ENCODE measurements at places on chromosomes 2 and 18.

DNA sequence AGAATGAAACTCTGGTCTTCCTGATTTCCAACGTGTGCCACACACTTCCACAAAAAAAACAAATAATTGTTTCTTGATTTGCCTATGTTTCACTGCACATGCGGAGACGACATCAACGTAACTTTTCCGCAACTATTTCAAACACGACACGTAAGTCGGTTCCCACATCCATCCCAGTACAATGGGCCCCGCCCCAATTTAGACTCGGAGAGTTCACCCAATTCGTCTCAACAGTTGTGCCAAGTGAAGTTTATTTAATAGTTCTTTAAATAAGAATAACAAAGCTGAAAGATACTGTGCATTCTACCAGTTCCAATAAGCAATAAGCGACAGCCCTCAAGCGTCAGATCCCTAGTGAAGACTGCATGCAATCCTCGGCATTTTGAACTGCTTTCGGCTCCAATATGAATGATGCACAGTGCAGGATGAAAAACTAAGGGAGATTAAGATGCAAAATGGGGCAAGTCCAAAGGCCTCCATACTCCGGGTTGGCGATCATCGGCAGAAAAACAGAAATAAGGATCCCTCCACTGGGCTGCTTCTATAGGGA, 664 bp downstream of the CCT4 start:
- no peak for DNase-seq

DNA sequence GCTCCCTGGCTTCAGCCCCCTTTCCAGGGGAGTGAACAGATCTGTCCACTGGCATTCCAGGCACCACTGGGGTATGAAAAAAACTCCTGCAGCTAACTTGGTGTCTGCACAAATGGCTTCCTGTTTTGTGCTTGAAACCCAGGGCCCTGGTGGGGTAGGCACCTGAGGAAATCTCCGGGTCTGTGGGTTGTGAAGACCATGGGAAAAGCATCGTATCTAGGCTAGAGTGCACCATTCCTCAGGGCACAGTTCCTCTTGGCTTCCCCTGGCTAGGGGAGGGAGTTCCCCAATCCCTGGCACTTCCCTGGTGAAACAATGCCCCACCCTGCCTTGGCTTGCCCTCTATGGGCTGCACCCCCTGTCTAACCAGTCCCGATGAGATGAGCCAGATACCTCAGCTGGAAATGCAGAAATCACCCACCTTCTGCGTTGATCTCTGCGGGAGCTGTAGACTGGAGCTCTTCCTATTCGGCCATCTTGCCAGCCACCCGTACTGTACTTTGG, 34.1 kb downstream of the TFPI start:
- no peak for DNase-seq

GRCh38 chr2:153478289-153479261, at the start of gene RPRM:
Gene RPRM, minus strand, starts transcription at chr2:153478762. Its CDS starts 197 bp downstream, at chr2:153478565.
- DNase-seq, result peak; percentile 7

GRCh38 chr2:16513626-16514025, 152.0 kb downstream of the CYRIA start:
- DNase-seq, result no peak

DNA sequence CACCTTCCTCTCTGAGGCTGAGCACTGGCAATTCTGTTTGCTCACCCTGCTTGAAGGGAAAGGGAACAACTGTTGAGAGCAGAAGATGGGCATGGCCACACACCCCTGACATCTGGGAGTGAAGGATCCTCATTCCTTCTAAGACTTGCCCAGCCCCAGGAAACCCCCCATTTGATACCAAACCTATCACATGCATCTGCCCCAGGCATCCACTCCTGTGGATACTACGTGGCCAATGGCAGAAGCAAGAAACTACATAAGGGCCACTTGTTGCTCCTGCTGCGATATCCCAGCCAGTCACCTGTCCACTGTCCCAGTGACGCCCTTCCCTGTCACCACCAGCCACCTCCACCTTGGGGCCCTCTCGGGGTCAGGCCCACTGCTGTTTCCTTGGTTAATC, 185.2 kb downstream of the SMAD2 start:
- no peak for DNase-seq

DNA sequence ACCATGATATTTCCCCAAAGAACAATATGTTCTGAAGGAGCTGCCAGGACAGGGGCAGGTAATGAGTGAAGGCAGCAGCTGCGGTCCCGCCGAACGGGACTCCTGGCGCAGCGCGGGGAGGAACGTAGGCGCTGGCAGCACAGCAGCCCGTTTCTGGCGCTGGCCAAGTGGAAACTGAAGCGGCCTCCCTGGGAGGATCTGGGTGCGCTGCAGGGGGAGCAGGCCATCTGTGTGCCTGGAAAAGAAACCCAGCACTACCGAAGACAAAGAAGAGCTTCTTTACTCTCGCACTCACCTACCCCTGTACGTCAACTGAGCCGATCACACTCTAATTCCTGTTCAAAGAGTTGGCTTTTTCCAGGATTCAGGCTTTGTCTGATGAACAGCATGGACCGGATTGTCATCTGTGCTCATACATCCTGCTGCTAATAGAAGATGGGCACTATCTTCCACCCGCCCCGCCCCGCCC, 11.8 kb downstream of the G6PC2 start:
- DNase-seq, result no peak

- DNase-seq, result no peak
Observed at GRCh38 chr2:19762959-19763605, 138.7 kb downstream of the TTC32 start.

DNA sequence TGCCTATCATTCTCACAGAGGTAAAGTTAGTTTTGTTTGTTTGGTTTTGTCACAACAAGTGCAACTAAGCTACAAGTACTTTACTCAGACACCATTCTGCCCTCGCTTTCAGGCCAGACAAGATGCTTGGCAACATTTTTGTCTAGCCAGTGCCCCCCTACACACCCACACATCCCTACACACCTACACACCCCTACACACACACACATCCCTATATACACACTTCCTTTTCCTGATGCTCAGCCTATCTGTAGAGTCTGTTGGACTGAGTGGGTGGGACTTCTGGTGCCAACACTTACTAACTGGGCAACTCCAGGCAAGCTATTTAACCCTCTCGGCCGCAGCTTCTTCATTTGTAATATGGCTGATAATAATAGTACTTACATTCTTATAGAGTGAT, 161.4 kb downstream of the ALK start:
- DNase-seq, result no peak

DNA sequence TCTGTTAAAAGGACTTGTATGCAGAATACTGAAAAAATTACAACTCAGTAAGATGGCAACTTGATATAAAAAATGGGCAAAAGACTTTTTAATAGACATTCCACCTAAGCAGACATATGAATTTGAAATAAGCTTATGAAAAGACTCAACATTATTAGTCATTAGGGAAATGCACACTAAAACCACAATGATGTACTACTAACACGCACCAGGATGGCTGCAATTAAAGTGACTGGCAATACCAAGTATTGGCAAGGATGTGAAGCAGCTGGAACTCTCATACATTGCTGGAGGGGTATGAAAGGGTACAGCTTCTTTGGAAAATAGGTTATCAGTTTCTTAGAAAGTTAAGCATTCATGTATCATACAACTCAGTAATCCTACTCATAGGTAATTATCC, 3.2 kb upstream of the ENOSF1 start:
- DNase-seq, result no peak

DNA sequence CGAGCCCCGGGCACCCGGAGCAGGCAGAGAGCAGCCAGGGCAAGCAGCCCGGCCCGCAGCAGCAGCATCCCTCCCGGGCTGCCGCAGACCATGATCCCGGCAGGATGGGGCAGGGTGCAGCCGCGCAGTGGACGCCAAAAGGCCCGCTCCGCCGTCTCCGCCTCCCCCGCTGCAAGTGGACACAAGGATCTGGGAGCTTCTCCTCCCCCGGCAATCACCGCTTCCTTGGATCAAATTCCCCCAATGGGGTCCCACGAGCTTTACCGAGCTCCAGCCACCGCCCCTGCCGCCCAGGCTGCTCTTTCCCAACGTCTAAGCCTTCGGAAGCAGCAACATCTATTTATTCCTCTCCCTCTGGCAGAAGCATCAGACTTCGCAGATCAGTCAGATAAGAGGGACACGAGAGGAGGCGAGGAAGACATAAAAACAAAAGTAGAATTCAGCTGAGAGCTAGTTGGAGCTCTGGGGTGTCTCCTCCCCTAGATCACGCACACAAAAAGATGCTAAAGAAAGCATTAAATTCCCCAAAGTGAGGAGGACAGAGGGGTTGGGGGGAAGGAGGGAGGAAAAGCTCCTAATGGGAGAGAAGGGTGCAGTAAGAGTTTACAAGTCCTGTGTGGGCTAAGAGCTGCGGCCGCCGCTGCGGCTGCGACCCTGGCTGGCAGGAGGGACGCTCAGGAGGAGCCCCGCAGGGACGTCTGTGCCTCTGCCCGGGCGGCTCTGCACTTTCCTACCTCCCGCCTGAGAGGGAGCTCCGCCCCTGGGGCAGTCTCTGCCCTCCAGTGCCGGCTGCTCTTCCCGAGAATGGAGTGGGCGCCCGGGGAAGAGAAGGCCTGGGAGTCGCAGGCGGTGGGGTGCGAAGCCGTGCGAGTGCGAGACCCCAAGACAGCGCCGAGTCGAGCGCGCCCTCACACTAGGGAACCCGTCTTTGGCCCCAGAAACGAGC, at the start of gene FRZB:
Gene FRZB (minus strand): TSS at position 177 of the 946 bp plus-strand sequence. CDS start 85 bp downstream, at position 92.
- DNase-seq, result no peak

- DNase-seq, result no peak
Observed at GRCh38 chr2:127593228-127594115, 52.5 kb upstream of the GPR17 start.

- DNase-seq, result no peak
Observed at GRCh38 chr2:45283764-45284620, 274.7 kb upstream of the SIX2 start.

DNA sequence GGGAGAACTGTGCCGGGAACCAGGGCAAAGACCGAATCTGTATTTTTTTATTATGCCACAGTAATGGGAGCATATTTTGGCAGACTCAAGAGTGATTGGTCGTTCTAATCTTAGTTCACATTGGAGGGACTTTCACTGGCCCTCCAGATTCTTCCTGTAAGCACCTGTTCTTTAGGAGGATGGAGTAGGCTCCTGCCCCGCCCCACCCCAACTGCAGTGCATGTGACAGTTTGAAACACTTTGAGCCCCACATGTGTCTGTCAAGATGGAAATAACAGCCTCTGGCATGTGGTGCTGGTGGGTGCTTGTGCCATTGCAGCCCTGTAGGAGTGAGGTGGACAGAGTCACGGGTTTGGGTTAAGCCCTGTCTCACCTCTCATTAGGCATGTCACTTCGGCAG, 43.3 kb upstream of the TXNDC2 start:
- DNase-seq, result no peak

DNA sequence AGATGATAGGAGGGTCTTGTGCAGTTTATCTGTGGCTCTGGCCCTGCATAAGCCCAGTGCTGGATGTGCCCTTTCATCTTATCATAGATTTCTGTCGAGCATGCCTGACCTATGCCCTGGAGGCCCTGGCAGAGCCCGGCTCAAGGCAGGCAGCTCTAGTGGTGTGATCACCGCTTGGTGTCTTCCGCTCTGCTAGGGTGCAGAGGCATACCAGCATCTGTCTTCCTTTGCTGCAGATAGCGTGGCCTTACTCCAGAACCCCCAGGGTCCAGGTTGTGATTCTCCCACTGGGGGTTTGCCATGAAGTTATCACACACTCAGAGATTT, 13.7 kb upstream of the TRAF3IP1 start:
- DNase-seq, result no peak

DNA sequence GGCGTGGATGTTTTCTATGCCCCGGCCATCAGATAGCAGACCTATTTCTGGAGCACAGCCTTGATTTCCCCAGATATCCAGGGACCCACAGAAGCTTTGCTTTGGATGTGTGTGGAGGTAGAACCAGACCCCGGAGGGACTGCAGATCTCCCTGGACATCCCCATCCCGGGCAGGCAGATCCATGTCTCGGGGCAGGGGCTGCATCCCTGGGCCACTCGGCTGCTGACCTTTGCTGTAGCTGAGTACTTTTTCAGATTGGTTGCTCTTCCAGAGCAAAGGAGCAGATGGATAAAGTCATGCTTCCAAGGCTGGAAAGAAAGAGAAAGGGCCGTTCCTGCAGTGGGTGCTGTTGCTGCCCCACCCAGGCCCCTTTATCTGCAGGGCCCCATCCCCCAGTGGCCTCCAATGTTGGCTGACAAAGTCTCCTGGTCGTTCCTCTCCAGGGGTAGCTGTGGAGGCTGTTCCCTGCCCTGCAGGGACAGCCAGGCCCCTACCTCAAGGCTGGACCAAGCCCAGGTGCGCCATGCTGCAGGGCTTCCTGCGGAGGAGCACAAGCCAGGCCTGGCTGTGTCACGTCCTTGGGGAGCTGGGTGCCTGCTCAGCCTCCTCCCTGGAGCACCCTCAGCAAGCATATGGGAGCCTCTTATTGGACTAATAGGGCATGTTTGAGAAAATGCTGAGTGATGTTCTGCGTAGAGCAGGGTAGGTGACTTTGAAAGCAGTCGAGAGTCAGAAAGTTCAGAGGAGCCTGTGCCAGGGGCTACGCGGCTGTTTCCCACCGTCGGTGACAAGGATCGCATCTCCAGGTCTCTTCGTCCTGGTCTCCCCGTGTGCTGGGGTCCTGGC, 68.4 kb downstream of the TPO start:
- DNase-seq, result no peak

DNA sequence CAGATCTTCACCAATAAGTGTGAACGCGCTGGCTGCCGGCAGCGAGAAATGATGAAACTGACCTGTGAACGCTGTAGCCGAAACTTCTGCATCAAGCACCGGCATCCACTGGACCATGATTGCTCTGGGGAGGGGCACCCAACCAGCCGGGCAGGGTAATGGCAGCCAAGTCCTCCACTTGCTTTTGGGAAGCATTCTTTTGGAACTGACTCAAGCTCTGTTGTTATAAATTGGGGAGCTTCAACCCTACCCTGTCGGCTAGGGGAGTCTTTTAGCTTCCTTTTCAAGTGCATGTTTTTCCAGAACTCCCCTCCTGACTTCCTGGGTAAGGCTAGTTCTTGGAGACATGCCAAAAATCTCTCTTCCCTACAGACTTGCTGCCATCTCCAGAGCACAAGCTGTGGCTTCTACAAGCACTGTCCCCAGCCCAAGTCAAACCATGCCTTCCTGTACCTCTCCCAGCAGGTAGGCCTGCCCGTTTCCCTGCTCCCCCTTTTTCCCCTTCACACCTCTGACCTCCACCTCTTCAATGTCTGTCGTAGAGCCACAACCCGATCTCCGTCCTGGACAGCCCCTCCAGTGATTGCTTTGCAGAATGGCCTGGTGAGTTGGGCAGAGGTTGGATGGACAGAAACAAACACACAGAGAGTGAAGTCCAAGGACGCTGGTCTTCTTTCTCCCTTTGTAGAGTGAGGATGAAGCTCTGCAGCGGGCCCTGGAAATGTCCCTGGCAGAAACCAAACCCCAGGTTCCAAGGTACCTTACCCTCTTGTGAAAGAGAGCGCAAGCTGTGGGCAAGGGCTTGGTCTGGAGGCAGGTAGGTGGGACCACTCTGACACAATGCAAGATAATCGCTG, 1.5 kb downstream of the ZFAND2B start:
- no peak for DNase-seq

GRCh38 chr18:378079-378478, 110.2 kb upstream of the THOC1 start:
- DNase-seq, result no peak

- DNase-seq, result no peak
Observed at GRCh38 chr2:189024901-189025618, 50.9 kb downstream of the COL3A1 start.

All from activated naive CD4-positive, alpha-beta T cell (primary cell).